Hair follicular keratinocyte (primary cell): ENCODE measurements at places on chromosomes 5 and 9. TPM values are rescaled to one million over a fixed set of nuclear protein-coding genes. Genes with fewer than 3 reads are reported as not detected.

The CCDC171 gene
- total RNA-seq = 0.47 and 0.49 TPM in 2 replicates

The ACOT12 gene
- total RNA-seq = not detected in 2 replicates

The PURA gene
- total RNA-seq = 6.1 and 6.6 TPM in 2 replicates

The UBLCP1 gene
- 30.1 and 32.5 TPM in 2 replicates for total RNA-seq

The IL31RA gene
- total RNA-seq = 5.4 and 16.1 TPM in 2 replicates

The SLC6A7 gene
- total RNA-seq = not detected in 2 replicates

The NOXA1 gene
- total RNA-seq = 0.31 TPM in 1 of 2 replicates, not detected in the other

The PAPPA gene
- total RNA-seq = 0.78 and 1.3 TPM in 2 replicates

The DBN1 gene
- total RNA-seq = 106 and 126 TPM in 2 replicates

The PDE6A gene
- total RNA-seq = under 0.01 TPM in 1 of 2 replicates, not detected in the other

The GPR21 gene
- total RNA-seq = 0.08 and 0.47 TPM in 2 replicates

The SLC4A9 gene
- total RNA-seq = not detected in 2 replicates

The CRHBP gene
- total RNA-seq = not detected in 2 replicates

The PCDHGA10 gene
- 1.3 and 1.6 TPM in 2 replicates for total RNA-seq

The SERF1A gene
- 12.0 and 12.3 TPM in 2 replicates for total RNA-seq

The LCN12 gene
- total RNA-seq = not detected in 2 replicates

The CDKN2A gene
- total RNA-seq = 47.6 and 65.5 TPM in 2 replicates

The SUSD3 gene
- 2.1 and 3.1 TPM in 2 replicates for total RNA-seq

The SLC25A2 gene
- total RNA-seq = not detected in 2 replicates

The BSPRY gene
- total RNA-seq = not detected in 2 replicates

The UBE2QL1 gene
- total RNA-seq = not detected in 2 replicates

The SPINK4 gene
- total RNA-seq = not detected in 2 replicates

The NSG2 gene
- not detected in 2 replicates for total RNA-seq

The MCIDAS gene
- 0.27 TPM in 1 of 2 replicates, not detected in the other for total RNA-seq

The PCDHGC4 gene
- 0.19 and 0.31 TPM in 2 replicates for total RNA-seq

The TCF7 gene
- total RNA-seq = 2.2 and 3.4 TPM in 2 replicates

The TLX3 gene
- total RNA-seq = 0.23 TPM in 1 of 2 replicates, not detected in the other

The IL17B gene
- not detected in 2 replicates for total RNA-seq

The PCDHGB4 gene
- total RNA-seq = 1.5 and 3.7 TPM in 2 replicates

The NIPAL4 gene
- total RNA-seq = 25.3 and 30.4 TPM in 2 replicates

The CDHR2 gene
- not detected in 2 replicates for total RNA-seq

The PARP8 gene
- 7.6 and 8.8 TPM in 2 replicates for total RNA-seq

The SLC25A48 gene
- total RNA-seq = not detected in 2 replicates

The IL5 gene
- total RNA-seq = not detected in 2 replicates

The PCDHB5 gene
- not detected in 2 replicates for total RNA-seq

The SNX24 gene
- 18.7 and 22.4 TPM in 2 replicates for total RNA-seq
